ENCODE measurements at places on chromosomes 13 and 19.

GRCh38 chr19:7013678-7014077 lies 7.6 kb downstream of the MBD3L2B start:
- DNase-seq, result no peak

DNA sequence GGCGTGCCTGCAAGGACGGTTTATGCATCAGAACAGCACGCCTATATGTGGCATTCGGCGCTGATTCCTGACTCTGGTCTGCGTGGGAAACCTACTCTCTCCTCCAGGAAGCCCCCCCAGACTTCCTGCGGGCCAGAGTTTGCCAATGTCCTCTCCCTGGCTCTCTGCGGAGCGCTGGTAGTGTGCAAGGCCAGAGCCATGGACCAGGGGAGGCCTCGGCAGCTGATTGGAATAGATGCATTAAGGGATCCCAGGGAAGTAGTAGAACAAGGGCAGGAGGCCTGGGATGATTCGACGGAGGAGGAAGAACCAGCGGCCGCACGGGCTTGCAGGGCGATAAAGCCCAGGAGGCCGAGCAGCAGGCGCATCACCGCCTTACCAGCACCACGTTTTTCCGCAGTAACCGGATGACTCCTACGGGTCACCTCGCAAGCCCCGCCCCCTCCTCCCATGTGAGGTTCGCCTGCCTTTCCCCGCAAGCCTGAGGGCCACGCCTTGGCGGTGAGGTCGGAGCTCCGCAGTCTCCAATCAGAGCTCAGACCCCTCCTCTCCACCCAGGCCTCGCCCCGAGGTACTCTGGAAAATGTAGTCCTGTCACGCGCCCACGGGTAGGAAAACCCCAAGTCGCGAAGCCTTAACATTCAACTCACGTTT lies 5.0 kb downstream of the CLEC11A start:
- DNase-seq, result peak; percentile 80

GRCh38 chr13:79834876-79835275 lies 353.9 kb downstream of the NDFIP2 start:
- DNase-seq, result no peak

DNA sequence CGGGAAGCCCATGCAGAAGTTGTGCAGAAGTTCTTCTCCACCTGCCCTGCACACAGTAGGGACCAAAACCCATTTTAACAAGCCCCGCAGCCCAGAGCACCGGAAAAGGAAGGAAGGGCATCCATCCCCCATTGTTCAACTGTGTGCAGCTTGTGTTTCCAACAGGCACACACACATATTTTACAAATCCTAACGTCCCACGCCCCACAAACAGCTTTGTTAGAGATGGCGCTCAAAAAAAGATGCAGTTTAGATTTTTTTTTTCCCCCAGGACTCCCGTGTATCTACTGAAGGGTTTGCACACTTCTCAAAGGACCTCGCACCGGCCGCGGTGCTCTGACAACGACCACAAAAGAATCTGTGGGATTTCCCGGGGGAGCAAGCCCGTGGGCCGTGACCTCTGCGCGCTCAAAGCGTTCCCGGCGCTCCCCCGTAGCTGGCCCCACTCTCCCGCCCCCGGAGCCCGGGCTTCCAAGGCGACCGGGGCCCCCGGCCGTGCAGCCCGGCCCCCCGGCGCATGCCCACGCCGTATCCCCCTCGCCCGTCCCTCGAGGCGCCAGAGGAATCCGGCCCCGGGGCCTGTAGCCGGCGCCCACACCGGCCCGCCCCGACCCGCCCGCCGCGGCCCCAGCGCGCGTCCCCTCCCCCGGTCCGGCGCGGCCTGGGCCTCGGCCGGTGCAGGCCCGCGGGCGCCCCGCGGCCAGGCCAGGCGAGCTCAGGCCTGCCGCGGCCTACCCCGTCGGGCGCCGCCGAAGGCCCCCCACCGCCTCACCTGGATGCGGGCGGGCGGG lies 523 bp downstream of the ELAVL1 start:
- DNase-seq, result no peak

GRCh38 chr19:336067-336614 lies 8.5 kb downstream of the MIER2 start:
- no peak for DNase-seq

- DNase-seq, result no peak
Observed at GRCh38 chr13:39251340-39251739, 213.1 kb downstream of the NHLRC3 start.

DNA sequence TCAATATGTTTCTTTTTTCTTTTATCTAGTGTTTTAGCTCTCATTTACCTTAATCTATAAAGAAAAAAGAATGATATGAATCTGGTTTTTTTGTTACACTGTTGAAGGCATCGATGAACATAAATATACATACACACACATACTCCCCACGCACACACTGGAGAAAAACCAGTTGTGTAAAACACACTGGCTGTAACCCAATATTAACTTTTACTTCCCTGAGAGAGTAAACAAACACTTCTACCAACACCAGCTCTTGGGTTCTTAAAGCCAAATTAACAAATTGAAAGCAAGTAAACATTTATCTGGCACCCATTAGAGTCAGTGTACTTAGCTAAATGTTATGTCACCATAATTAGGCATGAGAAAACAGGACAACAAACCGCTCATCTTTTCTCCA lies 145.7 kb downstream of the ABCC4 start:
- no peak for DNase-seq

GRCh38 chr13:76934671-76935070 lies 13.6 kb upstream of the ACOD1 start:
- no peak for DNase-seq

DNA sequence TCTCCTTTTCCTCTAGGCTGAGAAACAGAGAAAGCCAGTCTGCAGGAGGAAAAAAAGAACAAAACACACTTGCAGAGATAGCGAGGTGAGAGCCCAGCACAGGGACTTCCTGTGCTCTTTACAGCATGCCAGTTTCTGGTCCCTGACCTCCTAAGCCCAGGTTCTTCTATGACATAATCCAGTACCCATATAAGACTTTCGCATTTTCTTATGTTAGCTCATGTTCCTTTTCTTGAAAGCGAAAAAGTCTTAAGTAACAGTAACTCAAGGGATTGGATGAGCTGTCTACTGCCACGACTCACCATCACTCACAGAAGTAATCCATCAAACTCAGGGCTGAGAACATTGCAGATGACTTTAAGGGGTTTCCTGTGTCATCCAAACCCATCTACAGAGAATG lies 17.4 kb downstream of the CCDC70 start:
- DNase-seq, result no peak

- DNase-seq, result no peak
Observed at GRCh38 chr13:87295636-87296035, 375.5 kb upstream of the SLITRK5 start.

GRCh38 chr19:12703046-12703445 lies 6.6 kb upstream of the FBXW9 start:
- no peak for DNase-seq

DNA sequence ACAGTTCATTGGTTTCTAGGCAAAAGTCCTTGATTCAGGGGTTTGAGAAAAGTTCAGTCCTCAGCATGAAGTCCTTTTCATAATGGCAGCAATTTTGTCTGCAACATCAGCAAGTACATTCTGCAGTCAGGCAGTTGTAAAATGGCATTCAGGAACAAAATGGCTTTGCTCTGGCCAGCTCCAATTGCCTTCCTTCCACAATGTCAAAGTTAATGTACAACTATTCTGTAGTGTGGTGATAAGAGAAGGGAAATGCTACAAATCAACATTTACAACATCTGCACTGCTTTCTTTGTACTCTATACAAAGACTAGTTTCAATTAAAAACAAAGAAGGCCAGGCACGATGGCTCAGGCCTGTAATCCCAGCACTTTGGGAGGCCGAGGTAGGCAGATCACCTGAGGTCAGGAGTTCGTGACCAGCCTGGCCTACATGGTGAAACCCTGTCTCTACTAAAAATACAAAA lies 1.8 kb upstream of the NEK3 start:
- no peak for DNase-seq

GRCh38 chr19:41945135-41945766 lies 13.9 kb downstream of the RABAC1 start:
- no peak for DNase-seq

GRCh38 chr19:18289471-18290301 lies 8.3 kb upstream of the JUND start:
- no peak for DNase-seq

- peak; percentile 91 for DNase-seq
Observed at GRCh38 chr19:53865918-53866864, 1.5 kb upstream of the MYADM start.

- no peak for DNase-seq
Observed at GRCh38 chr19:1945899-1946298, 4.9 kb downstream of the CSNK1G2 start.

- no peak for DNase-seq
Observed at GRCh38 chr13:90918536-90918935, 429.0 kb upstream of the MIR17HG start.

GRCh38 chr13:68176475-68176874 lies 946.3 kb upstream of the PCDH9 start:
- no peak for DNase-seq

DNA sequence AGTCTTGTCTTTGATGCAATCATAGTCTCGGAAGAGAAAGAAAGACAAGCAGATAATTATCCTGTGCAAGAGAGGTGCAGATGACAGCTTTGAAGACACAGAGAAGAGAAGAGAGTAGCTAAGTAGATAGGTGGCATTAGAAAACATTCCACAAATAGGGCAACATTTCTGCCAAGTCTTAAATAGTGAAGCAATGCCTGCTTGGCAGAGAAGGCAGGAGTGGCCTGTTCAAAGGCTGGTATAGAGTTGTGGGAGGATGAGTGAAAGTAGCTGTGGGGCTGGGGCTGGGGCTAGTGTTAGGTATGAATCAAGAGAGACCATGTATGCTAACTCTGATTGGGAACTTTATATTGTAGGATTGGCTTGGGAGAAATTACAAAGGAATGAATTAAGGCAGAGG lies 305.5 kb downstream of the DNAJC15 start:
- no peak for DNase-seq

DNA sequence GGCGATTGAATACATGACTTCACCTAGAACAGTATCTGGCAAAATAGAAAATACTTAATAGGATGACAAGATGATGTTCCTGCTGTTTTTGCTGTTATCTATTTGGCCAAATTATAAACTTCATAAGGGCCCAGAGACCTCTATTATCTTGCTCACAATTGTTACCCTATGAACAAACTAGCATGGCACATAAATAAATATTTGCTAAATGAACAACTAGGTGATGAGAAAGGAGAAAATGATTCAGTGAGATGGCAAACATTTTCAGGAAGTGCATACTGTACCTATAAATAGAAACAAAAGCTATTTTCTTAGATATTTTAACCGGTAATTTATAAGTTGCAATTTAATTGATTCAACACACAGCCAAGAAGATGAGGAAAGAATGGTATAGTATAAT lies 78.4 kb downstream of the FAM216B start:
- DNase-seq, result no peak

GRCh38 chr13:51277928-51278327 lies 55.7 kb downstream of the FAM124A start:
- DNase-seq, result no peak

GRCh38 chr13:94233837-94234236 lies 245.6 kb downstream of the DCT start:
- no peak for DNase-seq

GRCh38 chr13:99000137-99000536 lies 22.3 kb upstream of the DOCK9 start:
- no peak for DNase-seq

- no peak for DNase-seq
Observed at GRCh38 chr13:99577934-99578917, 77.0 kb downstream of the TM9SF2 start.

GRCh38 chr13:50576156-50576555 lies 267.3 kb downstream of the DLEU7 start:
- DNase-seq, result peak; percentile 73

- DNase-seq, result no peak
Observed at GRCh38 chr13:41137241-41137640, 4.6 kb upstream of the KBTBD6 start.

- DNase-seq, result no peak
Observed at GRCh38 chr19:43759515-43759914, 4.8 kb upstream of the SMG9 start.

- no peak for DNase-seq
Observed at GRCh38 chr19:15181394-15181793, 19.4 kb downstream of the NOTCH3 start.

DNA sequence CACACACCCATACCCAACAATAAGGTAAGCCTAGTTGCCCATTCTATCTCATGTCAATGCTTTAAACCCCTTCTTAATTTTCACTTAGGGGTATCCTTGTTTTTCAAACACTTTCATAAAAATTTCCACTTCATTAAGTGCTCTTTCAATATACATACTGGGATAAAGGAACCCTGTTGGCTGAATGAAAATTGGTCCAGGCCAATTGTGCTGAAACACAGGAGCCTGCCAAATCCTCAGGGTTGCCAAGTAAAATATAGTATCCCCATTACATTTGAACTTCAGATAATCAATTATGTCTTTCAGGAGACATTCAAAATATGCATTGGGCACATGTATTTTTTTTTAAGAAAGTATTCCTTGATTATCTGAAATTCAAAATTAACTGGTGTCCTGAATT lies 1131.1 kb downstream of the SLITRK1 start:
- no peak for DNase-seq

- DNase-seq, result peak; percentile 65
Observed at GRCh38 chr19:42281827-42282762, 13.0 kb downstream of the CIC start.

DNA sequence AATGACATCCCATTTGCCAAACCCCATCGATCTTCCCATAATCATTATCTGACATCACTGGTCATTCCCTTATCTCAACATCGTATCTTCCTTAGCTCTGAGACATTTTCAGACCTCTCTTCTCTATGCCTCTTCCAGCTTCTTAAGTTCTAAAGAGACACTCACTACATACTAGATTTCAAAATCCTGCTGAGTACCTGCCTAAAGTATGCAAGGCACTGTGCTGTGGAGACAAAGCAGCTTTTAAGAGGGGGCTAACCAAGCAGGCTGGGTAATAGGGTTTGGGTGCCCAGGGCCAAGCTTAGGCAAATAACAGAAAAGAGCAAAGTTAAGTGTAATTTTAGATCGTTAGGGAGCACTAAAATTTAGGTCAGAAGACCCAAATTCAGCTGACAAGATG lies 3.4 kb upstream of the POMP start:
- no peak for DNase-seq

GRCh38 chr13:47707414-47707813 lies 293.7 kb downstream of the SUCLA2 start:
- no peak for DNase-seq

- DNase-seq, result peak; percentile 89
Observed at GRCh38 chr19:17511724-17512573, 500 bp downstream of the PGLS start.

GRCh38 chr13:39451860-39452301 lies 151.1 kb downstream of the LHFPL6 start:
- peak; percentile 60 for DNase-seq

- no peak for DNase-seq
Observed at GRCh38 chr19:3015126-3016057, 13.7 kb downstream of the TLE2 start.

- no peak for DNase-seq
Observed at GRCh38 chr13:109665240-109665639, 121.1 kb downstream of the IRS2 start.

- no peak for DNase-seq
Observed at GRCh38 chr19:4592445-4592844, 33.0 kb upstream of the SEMA6B start.

Data from left hindlimb (tissue), 1 donor.